M059J (cell line): ENCODE measurements at places on chromosomes 5 and 9.

DNA sequence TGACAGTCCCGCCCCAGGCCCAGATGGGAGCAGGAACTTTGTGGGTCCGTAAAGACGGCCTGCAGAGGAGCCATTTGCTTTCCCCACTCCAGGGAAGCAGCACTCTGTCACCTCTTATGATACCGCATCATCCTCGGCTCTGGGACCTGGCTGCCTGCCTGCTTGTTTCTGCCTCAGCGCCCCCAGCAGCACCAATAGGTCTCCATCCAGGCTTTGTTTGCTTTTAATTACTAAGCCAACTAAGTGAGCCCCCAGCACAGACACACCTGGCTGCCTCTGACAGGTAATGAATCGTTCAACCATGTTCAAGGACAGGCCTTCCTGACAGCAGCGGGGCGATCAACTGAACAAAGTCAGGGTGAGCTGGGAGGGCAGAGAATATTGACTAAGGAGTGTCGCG is 141.4 kb downstream of the C5orf15 start:
- DNase-seq = no peak

DNA sequence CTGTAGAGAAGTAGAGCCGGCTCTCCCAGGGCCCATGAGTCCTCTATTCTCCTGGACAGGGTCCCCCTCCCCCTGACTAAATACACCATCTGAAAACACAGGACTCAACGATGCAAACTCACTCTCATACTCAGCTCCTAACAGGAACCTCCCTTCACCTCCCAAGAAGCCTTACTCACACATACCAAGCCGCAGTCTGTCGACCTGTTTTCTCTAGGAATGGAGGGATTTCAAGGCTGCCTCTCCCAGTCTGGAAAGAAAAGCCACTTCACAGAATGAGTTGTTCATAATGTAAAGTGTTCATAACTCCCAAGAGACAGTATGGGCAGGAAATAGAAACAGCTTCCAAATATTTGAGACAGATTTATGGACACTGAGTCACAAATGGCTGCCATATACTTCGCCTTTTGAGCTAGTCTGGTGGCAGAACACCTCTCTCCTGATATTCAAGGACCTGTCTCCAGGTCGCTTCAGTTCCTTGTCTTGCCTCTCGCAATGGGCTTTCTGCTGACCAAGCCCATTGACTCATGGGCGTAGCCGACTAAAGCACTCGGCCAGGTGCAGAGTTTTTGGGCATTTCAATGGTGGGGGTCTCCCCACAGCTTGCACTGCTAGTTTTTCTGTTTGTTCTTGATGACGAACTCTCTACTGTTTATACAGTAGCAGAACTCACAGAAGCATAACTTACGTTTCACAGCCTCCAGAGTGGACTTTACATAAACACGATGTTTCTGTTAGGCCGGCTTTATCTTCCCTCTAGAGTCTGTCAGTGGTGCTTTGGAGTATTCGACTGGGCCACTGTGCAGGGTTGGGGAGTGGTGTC is 25.0 kb upstream of the IL17B start:
- DNase-seq = peak; percentile 47

- DNase-seq = peak; percentile 78
Observed at GRCh38 chr9:107650321-107650720, 160.8 kb upstream of the KLF4 start.

GRCh38 chr5:143738417-143739401 is 73.3 kb upstream of the HMHB1 start:
- DNase-seq = peak; percentile 44

DNA sequence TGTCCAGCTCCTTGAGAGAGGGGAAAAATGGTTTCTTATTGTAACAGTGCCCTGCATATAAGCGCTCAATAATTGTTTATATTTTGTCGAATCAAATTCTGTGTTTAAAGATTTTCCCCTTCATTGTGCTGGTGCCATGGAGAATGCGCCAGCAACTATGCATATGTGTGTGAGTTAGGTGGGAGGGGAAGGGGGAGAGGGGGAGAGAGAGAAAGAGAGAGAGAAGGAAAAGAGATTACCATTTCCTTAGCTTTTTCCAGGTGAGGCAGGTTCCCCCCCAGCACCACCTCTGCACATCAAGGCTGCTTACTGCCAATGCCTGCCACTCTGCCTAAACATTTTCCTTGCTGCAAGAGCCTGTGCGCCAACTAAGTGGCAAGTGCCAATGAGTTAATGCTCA is 111.0 kb downstream of the PJA2 start:
- DNase-seq = no peak

GRCh38 chr5:31916327-31916726 is 257.8 kb downstream of the GOLPH3 start:
- no peak for DNase-seq

DNA sequence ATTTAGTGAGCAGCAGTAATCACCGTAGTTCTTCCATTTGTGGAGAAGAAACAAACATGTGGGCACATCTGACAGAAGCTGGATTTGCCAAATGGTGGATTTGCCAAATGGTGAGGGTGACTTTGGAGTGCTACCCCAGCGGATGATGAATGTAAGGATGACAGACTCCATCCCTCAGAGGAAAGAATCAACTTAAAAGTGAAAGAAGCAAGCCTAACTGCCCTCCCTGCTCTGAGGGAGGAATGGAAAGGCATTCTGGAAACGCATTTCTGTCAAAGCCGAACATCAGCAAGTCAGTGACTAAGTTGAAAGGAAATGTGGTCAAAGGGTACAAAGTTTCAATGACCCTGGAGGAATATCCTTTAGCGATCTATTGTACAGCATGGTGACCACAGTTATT is 143.5 kb downstream of the GPBP1 start:
- peak; percentile 70 for DNase-seq

DNA sequence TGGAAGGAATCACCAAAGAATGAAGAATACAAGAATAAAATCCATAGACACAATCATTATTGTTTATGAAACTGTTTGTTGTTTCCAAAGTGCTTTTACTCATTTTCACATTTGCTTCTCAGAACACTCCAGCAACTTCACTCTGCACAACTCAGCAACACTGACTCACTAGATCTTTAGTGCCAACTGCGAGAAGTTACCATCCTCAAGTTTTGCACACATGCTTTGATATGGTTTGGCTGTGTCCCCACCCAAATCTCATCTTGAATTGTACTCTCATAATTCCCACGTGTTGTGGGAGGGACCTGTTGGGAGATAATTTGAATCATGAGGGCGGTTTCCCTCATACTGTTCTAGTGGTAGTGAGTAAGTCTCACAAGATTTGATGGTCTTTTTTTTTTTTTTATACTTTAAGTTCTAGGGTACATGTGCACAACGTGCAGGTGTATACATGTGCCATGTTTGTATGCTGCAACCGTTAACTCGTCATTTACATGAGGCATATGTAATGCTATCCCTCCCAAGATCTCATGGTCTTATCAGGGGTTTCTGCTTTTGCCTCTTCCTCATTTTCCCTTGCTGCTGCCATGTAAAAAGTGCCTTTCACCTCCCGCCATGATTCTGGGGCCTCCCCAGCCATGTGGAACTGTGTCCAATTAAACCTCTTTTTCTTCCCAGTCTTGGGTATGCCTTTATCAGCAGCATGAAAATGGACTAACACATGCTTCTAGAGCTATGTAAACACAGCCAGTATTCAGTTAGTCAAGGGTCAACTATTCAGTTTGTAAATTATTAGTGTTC is 36.9 kb downstream of the CLINT1 start:
- DNase-seq = peak; percentile 6

- peak; percentile 25 for DNase-seq
Observed at GRCh38 chr5:157955541-157956172, 96.7 kb upstream of the CLINT1 start.

- peak; percentile 20 for DNase-seq
Observed at GRCh38 chr5:124745007-124745927, 1.2 kb downstream of the ZNF608 start.

- peak; percentile 71 for DNase-seq
Observed at GRCh38 chr5:36696059-36696673, 89.8 kb downstream of the SLC1A3 start.

DNA sequence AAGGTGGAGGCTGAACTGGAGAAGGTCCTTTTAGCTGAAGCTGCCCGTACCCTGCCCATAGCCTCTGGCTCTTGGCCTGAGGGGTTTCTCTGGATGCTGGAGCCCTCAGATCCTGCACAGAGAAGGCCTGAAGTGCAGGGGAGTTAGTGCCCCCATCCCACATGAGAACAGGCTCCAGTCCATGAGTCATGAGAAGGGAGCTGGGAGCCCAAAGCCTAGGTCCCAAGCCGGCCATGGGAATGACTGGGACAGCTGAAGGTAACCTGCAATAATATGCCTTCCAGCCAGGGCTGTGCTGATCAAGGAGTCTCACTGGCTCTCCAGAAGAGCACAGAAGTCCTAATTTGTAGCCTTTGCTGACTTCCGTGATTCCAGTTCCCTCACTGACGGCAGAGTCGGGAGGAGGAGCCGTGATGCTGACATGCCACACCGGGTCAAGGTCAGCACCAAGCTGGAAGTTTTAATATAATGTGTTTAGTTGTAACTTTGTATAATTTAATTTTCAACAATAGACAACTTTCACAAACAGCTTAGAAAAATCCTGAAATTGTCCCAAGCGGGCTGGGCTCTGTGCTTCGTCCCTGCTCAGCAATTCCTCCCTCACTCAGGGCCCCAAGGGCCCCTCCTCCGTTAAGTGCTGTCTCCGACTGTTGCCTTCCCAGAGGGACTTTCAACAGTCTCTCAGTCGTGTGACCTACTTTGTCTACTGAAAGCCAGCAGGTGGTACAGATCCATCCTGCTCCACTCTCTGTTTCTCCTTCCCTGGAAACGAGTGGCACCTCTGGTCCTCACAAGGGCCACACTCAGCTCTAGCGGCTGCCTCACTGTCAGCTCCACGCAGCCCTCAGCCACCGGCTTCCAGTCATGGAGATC is 387.8 kb downstream of the GADD45G start:
- DNase-seq = no peak

DNA sequence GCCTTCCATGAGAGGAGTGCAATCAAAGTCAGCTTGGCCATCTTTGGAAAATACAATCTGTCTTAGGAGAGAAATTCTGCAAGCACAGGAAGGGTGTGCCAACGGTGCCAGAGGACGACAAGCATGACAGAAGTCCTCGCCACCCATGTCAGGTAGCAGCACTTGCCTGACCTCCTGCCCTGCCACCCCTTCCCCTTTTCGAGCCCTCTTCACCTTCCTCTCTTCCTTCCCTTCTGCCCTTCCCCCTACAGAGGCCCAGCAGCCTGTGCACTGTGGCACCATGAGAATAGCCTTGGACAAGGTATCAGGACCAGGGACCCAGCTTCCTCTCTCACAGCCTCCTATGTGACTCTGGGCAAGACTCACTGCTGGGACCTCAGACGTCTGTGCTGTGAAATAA is 5.3 kb upstream of the UBE2QL1 start:
- DNase-seq = no peak

DNA sequence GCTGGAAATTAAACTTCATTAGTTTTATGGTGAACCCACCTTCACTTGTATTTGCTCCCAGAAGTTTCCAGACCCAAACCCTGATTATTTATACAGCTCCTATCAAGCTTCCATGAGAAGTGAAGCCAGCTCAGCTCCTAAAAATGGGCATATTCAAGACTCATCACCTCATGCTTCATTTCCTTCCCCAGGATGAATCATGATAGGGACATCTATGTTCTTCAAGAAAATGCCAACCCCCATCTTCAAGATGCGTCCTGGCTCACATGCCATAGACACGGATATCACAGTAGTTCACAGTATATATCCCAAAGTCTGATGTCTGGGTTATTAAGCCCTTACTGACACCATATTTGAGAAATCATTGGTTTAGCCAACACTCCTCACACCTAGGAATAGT is 217.6 kb downstream of the NPR3 start:
- DNase-seq = peak; percentile 80

DNA sequence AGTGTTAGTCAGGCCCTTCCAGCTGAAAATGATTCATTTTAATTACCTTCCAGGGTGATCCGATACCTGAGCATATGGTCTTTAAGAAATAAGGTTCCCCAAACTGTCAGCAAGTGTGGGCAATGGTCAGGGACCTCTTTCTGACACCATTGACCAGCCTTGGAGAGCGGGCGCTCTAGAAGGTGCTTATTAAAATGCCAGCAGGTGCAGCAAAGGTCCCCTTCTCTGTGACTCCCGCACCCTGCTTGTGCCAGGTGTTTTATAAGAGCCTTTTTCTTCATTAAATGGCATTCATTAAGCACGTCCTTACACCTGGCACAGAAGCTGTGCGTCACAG is 85.3 kb downstream of the MVB12B start:
- DNase-seq = no peak

DNA sequence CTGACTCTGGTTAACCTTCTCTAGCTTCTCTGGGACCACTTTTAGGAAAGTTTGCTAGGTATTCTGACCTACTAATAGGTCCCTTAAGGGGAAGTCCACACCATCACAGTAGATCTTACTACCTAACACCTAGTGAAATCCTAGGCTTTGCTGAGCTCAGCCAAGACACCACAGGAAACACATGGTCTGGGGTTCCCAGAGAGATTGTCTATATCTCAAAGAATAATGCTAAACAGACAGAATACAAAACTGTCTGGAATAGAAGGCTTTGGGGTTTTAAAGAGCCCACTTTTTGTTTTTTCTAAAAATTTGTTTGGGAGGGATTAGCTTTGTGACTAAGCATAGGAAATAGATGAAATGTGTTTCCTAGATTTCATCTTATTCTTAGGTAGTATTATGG is 395.1 kb downstream of the ARHGEF28 start:
- DNase-seq = no peak

DNA sequence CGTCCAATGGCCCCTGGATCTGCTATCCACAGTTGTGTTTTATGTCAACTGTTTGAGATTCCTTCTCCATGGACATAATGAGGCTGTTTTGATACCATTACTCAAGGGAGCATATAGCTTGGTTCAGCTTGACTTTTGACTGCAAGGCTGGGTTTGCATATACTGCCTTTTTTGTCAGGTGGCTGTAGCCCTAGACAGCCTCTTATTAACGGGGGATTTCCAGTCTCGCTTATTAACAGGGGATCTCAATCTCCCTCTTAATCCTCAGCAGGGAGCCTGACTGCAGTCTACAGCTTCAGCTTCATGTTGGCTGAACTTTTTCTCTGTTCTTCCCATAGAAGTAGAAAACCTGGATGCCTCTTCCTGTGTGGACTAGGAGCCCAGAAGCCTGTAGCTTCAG is 73.7 kb upstream of the TNC start:
- DNase-seq = no peak

DNA sequence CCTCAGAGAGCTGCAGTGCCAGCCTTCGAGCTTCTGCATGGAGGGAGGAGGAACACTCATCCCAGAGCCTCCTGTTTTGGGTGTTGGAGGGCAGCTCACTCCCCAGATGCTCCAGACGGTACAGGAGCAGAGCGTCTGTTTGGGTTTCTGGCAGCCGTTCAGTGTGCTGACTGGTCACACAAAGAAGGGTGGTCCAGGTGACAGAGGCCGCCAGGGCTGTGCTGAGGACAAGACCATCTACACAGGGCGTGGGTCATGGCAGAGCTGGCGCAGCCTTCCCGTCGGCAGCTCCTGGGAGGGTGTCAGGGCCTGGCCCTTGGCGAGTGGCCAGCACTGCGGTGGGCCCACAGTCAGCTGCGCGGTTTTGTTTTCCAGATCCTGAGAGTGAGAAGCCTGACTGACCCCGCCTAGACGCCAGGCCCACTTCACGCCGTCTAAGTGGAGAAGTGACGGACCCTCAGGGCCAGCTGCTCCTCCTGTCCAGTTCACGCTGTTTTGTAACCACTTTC is 131.4 kb upstream of the FAM120A start:
- no peak for DNase-seq

- no peak for DNase-seq
Observed at GRCh38 chr5:18243846-18244245, 609.6 kb downstream of the TAF11L14 start.

- peak; percentile 38 for DNase-seq
Observed at GRCh38 chr9:136694163-136694871, 7.1 kb upstream of the AGPAT2 start.
